ENCODE measurements at places on chromosomes 11 and 22. TPM values are rescaled to one million over a fixed set of nuclear protein-coding genes. Genes with fewer than 3 reads are reported as not detected.

The POTEH gene
- not detected for total RNA-seq

The SCO2 gene
- 13.6 TPM for total RNA-seq

The CCDC81 gene
- 1.4 TPM for total RNA-seq

The TMEM218 gene
- total RNA-seq, result 23.5 TPM

The PDGFD gene
- total RNA-seq, result 14.5 TPM

The MGAT3 gene
- not detected for total RNA-seq

The OR52H1 gene
- not detected for total RNA-seq

The C11orf97 gene
- total RNA-seq, result not detected

The TREH gene
- total RNA-seq, result not detected

The PDGFB gene
- total RNA-seq, result 190 TPM

The SLC7A4 gene
- not detected for total RNA-seq

The SCUBE2 gene
- 0.33 TPM for total RNA-seq

The APOL4 gene
- 3.3 TPM for total RNA-seq

The UFD1 gene
- 68.5 TPM for total RNA-seq

The AIP gene
- total RNA-seq, result 61.3 TPM

The ACRV1 gene
- total RNA-seq, result not detected

The ASCL2 gene
- not detected for total RNA-seq

The CCDC73 gene
- total RNA-seq, result not detected

The OTOG gene
- not detected for total RNA-seq

The OR4C45 gene
- total RNA-seq, result not detected

The DDI1 gene
- total RNA-seq, result not detected

The CST6 gene
- 0.25 TPM for total RNA-seq

The FERMT3 gene
- total RNA-seq, result 69.7 TPM

The TPH1 gene
- total RNA-seq, result not detected

The NUP98 gene
- total RNA-seq, result 115 TPM

The APOBEC3A gene
- not detected for total RNA-seq

The TMEM121B gene
- total RNA-seq, result 0.10 TPM

The TRIM3 gene
- total RNA-seq, result 14.1 TPM

The OR8A1 gene
- not detected for total RNA-seq

The RCN1 gene
- total RNA-seq, result 286 TPM

The DDTL gene
- total RNA-seq, result 0.60 TPM

The F2 gene
- 0.10 TPM for total RNA-seq

The ENTHD1 gene
- not detected for total RNA-seq

The MAJIN gene
- not detected for total RNA-seq

The FXYD6 gene
- 0.30 TPM for total RNA-seq

The OR52E8 gene
- total RNA-seq, result not detected

The ABCG4 gene
- total RNA-seq, result not detected

The LMNTD2 gene
- 0.05 TPM for total RNA-seq

All from mammary microvascular endothelial cell (primary cell).